ENCODE measurements at places on chromosomes 2 and 18.

DNA sequence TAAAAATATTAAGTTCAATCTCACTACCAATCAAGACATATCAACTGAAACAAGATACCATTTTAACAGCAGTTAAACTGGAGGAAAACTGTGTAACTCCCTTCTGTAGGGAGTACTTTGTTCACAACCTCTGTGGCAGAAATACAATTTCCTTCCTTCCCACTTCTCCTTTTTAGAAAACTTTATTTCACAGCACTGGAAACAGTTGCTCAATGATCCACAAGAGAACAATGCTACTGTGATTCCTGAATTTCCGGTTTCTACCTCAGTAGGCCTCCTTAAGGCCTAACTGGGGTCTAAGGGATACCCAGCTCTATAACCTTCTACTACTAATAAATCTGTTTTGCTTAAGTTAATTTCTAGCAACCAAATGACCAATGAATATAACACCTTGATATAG lies 14.1 kb downstream of the TLK1 start:
- H3K36me3 ChIP-seq: 0 out of 2 replicates have a peak, but pooled peaks cover 5% of the 10 kb centered on the region
- no peaks in the 10 kb centered on the region for H3K27me3 ChIP-seq
- H3K27ac ChIP-seq: no peak overlapping the region
- no peak overlapping the region for H3K4me3 ChIP-seq

- no peaks in the 10 kb centered on the region for H3K36me3 ChIP-seq
- H3K4me1 ChIP-seq: no peaks in the 10 kb centered on the region
- H3K4me3 ChIP-seq: peak within 1 kb of the TSS; percentile 50
Observed at GRCh38 chr18:43277164-43277600, at the start of gene SYT4. Gene SYT4, minus strand, starts transcription at chr18:43277490. Its CDS starts 209 bp downstream, at chr18:43277281.

DNA sequence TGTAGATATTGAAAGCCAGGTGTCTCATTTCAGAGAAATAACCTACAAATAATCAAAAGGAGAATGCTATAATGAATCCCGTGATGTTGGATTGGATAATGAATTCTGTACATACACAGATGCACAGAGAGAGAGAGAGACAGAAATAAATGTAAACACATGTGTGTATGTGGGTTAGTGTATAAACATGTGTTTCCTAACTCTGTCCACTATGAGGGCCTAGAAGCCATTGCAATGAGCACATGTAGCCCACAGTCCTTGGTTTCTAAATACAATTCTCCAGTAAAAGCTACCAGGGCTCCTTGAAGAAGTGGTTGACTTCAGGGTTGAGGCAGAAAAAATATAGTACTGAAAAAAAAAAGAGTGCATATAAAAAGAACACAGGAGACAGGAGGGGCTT lies 109.5 kb downstream of the INHBB start:
- no peak overlapping the region for H3K4me3 ChIP-seq
- H3K36me3 ChIP-seq: no peaks in the 10 kb centered on the region
- H3K27me3 ChIP-seq: peaks cover 2% of the 10 kb centered on the region
- no peak for DNase-seq
- H3K27ac ChIP-seq: no peak overlapping the region

DNA sequence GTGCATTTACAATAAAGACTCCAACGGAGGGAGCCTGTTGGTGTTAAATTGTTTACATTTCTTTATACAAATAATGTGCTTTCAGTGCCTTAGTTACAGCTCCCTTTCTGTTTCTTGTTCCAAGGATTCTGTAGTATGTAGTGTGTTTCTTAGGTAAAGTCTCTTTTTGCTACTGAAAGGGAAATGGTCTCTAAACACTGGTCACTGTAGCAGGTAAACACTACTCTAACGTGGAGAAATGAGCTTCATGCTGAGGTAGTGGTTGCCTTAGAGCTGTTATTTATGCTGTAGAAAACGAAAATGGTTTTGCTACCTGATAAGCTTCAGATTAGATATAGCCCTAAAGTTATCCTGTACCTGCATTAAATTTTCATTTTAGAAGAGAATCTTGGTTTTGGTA lies 163.6 kb downstream of the CAPN13 start:
- no peaks in the 10 kb centered on the region for H3K27me3 ChIP-seq
- no peak overlapping the region for H3K27ac ChIP-seq
- H3K36me3 ChIP-seq: peaks cover 12% of the 10 kb centered on the region
- H3K4me3 ChIP-seq: no peak overlapping the region
- no peaks in the 10 kb centered on the region for H3K4me1 ChIP-seq
- DNase-seq: no peak

DNA sequence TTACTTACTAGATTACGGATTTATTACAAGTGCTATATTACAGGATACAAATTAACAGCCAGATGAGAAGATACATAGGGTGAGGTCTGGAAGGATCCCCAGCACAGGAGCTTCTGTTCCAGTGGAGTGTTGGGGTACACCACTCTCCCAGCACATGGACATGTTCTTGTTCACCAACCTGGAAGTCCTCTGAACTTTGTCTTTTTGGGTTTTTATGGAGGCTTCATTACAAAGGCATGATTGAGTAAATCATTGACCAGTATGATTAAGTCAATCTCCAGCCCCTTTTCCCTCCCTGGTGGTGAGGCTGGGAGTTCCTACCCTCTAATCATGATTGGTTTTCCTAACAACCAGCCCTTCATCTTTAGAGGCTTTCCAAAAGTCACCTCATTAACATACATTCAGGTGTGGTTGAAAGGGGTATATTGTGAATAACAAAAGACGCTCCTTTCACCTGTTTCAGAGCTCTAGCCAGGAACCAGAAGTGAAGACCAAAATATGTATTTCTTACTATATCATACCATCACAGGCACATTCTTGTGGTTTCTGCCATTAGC lies 38.3 kb downstream of the APLF start:
- no peak overlapping the region for H3K27ac ChIP-seq
- DNase-seq: no peak
- peaks cover 1% of the 10 kb centered on the region for H3K36me3 ChIP-seq
- H3K4me1 ChIP-seq: no peaks in the 10 kb centered on the region

DNA sequence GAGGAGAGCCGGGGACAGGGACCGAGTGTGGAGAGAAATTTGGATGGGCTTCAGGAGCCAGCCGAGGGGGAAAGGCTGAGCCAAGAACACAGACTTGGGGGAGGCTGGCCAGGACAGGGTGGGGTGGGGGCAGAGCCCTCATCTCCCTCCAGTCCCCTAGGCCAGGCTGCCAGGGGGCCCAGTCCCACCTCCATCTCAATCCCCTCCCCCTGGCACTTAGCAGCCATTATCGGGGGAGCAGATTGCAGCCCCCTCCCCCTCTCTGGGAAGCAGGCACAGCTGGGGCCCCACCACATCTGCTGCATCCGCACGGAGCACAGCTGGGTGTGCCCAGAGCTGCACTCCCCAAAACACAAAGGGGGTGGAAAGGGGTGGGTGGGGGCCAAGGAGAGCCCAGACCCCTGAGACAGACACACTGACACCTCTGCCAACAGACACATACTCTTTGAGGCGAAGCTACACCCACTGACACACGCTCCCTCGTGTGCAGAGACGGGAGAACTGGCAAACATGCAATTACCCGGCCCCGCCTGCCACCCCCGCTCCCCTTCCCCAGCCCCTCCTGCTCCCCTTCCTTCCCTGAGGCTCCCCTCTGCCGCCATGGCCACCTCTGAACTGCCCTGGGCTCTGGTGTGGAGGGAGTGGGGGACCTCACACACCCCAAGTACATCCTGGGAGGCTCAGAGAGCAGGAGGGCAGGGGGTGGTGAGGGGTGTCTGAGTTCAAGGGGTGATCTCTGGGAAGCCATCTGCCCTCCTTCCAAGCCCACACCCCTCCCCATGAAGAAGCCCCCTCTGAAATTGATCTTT lies 5.1 kb upstream of the ASIC4 start:
- H3K27ac ChIP-seq: no peak overlapping the region
- H3K4me1 ChIP-seq: peaks cover 17% of the 10 kb centered on the region
- H3K36me3 ChIP-seq: peaks cover 9% of the 10 kb centered on the region
- DNase-seq: no peak

GRCh38 chr2:236341721-236342120 lies 77.5 kb upstream of the ASB18 start:
- peaks cover 18% of the 10 kb centered on the region for H3K36me3 ChIP-seq
- H3K27me3 ChIP-seq: no peaks in the 10 kb centered on the region
- peak; percentile 27 for DNase-seq
- H3K4me3 ChIP-seq: no peak overlapping the region
- no peaks in the 10 kb centered on the region for H3K4me1 ChIP-seq
- no peak overlapping the region for H3K27ac ChIP-seq

DNA sequence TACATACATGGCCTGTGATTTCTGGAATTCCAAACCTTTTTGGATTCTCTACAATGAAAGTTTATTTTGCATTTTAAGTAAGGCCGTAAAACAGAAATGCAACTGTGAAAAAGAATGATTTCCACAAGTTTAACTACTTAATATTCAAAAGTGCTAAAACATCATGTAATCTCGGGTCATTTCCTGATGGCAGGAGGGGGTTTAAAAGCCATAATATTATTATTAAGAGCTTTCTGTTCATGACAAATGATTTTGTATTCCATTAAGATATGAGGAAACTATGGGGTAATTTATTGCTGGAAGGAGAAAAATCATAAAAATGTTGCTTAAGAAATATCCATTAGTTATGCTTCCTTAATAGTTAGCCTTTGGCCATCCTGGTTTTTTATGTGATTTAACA lies 65.7 kb downstream of the COL4A3 start:
- H3K36me3 ChIP-seq: no peaks in the 10 kb centered on the region
- H3K27me3 ChIP-seq: no peaks in the 10 kb centered on the region
- no peak overlapping the region for H3K27ac ChIP-seq
- no peaks in the 10 kb centered on the region for H3K4me1 ChIP-seq

DNA sequence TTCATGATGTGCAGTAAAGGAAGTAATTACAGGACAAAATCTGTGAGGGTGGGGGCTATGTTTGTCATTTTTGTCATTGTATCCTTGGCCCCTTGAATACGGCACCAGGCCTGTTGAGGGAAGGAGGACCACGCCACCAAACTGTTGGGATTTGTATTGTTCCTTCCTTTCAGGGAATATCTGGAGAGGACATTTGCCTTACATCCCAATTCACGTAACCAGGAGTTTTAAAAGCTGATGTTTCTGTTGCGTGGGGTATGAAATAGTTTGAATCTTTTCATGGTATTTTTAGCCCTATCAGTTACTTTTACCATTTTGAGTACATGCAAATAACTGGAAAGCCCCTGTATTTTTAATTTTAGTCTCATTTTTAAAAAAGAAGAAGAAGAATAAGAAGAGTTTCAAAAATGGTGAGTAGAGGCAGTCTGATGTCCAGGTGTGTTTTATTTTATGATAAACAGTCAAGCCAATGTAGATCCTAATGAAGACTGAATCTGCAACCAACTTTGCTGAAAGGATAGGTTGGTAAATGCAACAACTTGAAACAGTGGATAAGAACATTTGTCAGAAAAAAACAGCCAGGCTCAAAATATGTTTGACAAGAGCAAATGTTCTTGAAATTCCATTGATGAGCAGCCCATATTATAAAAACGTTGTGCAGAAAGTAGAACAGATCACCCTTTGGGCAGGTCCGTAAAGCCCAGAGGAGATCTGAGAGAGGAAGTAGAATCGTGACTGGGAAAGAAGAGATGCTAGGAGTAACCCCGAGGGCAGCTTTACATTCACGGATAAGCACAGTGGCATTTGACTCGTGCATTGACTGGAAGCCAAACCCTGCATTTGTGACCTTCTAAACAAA lies 54.5 kb downstream of the RASGRP3 start:
- H3K27me3 ChIP-seq: no peaks in the 10 kb centered on the region
- no peaks in the 10 kb centered on the region for H3K4me1 ChIP-seq
- no peak overlapping the region for H3K4me3 ChIP-seq
- H3K36me3 ChIP-seq: 0 out of 3 replicates have a peak, but pooled peaks cover 2% of the 10 kb centered on the region
- no peak for DNase-seq

- no peak overlapping the region for H3K4me3 ChIP-seq
- H3K4me1 ChIP-seq: no peaks in the 10 kb centered on the region
- H3K27ac ChIP-seq: no peak overlapping the region
- no peaks in the 10 kb centered on the region for H3K27me3 ChIP-seq
- H3K36me3 ChIP-seq: peaks cover 9% of the 10 kb centered on the region
Observed at GRCh38 chr2:161839926-161840325, 215.7 kb downstream of the SLC4A10 start.

GRCh38 chr2:36253086-36253485 lies 102.5 kb upstream of the CRIM1 start:
- H3K27me3 ChIP-seq: no peaks in the 10 kb centered on the region
- H3K36me3 ChIP-seq: no peaks in the 10 kb centered on the region
- DNase-seq: no peak
- H3K4me3 ChIP-seq: no peak overlapping the region
- H3K27ac ChIP-seq: no peak overlapping the region
- no peaks in the 10 kb centered on the region for H3K4me1 ChIP-seq

DNA sequence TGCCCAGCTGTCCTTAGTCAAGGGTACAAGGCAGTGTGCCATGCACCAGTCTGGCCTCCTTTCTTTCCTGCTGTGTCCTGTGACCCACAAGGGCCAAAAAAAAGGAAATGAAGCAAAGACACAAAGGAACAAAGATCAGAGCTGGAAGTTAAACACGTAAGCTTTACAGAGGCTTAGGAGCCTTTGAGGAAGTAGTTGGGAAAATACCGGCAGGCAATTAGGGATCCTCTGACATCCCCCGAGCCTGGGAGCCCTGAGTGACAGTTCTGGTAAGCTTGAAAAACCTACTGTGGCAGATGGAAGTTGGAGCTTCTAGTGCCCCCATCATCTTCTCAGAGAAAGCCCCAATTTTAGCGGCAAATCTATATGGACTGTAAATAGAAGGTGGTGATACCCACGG lies 78.5 kb downstream of the SPRED2 start:
- H3K27me3 ChIP-seq: no peaks in the 10 kb centered on the region
- H3K36me3 ChIP-seq: no peaks in the 10 kb centered on the region
- no peak for DNase-seq
- peaks cover 19% of the 10 kb centered on the region for H3K4me1 ChIP-seq

GRCh38 chr2:223947711-223948205 lies 2.6 kb upstream of the WDFY1 start:
- H3K4me1 ChIP-seq: peaks cover 12% of the 10 kb centered on the region
- no peak for DNase-seq
- no peak overlapping the region for H3K27ac ChIP-seq
- H3K27me3 ChIP-seq: no peaks in the 10 kb centered on the region
- peaks cover 2% of the 10 kb centered on the region for H3K36me3 ChIP-seq

DNA sequence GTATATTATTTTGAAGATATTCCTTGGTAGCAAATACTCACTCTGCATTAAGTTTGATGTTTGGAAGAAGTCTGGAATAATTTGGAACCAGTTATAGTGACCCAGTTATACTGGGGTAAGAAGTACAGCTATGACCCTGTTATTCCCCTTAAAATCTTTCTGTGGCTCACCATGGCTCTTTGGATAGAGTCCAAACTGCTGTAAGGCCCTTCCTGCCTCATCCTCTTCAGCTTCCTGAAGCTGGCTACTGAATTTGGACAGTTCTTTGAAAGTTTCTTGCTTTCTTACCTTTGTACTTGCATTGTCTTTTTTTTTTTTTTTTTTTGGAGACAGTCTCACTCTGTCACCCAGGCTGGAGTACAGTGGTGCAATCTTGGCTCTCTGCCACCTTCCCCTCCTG lies 85.6 kb downstream of the ABI2 start:
- peaks cover 40% of the 10 kb centered on the region for H3K36me3 ChIP-seq
- no peak for DNase-seq
- H3K27ac ChIP-seq: no peak overlapping the region
- no peaks in the 10 kb centered on the region for H3K4me1 ChIP-seq
- H3K27me3 ChIP-seq: no peaks in the 10 kb centered on the region

GRCh38 chr18:29250259-29250658 lies 1073.3 kb upstream of the CDH2 start:
- H3K27me3 ChIP-seq: no peaks in the 10 kb centered on the region
- H3K4me1 ChIP-seq: no peaks in the 10 kb centered on the region
- no peak overlapping the region for H3K4me3 ChIP-seq
- H3K27ac ChIP-seq: no peak overlapping the region
- H3K36me3 ChIP-seq: no peaks in the 10 kb centered on the region
- no peak for DNase-seq
